Central memory CD8-positive, alpha-beta T cell (primary cell): ENCODE measurements at places on chromosomes 13 and 19.

GRCh38 chr13:108437496-108437895, 168.0 kb downstream of the TNFSF13B start:
- no peak for DNase-seq

DNA sequence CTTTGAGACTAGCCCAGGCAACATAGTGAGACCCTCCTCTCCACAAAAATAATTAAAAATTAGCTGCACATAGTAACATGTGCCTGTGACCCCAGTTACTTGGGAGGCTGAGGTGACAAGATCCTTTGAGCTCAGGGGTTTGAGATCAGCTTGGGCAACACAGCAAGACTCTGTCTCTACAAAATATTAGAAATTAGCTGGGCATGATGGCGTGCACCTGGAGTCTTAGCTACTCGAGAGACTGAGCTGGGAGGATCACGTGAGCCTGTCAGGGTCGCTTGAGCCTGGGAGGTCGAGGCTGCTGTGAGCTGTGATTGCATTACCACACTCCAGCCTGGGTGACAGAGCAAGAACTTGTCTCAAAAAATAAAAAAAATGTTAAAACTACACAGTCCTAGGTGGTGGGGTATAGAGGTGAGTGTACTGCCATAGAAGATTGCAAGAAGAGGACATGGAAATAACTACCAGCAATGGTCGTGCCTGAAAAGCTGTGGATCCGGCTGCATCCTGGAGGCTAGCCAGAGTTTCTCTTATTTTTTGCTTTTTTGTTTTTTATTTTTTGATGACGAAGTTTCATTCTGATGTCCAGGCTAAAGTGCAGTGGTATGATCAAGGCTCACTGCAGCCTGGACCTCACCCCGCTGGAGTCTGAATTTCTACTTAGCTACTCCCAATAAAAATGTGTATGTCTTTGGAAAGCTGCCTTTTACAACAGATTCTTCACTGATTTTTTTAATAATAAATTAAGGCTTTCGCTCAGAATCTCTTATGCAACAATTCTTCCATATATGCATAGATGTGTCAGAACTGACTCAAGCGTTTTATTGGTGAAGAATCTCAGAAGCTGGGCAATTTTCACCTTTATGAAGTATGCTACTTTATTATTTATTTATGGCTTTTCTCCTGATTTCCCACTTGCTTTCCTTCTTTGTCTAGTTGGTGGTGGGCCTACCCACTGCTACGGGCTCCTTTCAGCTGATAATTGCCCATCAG, 393.8 kb downstream of the TSHZ3 start:
- no peak for DNase-seq

DNA sequence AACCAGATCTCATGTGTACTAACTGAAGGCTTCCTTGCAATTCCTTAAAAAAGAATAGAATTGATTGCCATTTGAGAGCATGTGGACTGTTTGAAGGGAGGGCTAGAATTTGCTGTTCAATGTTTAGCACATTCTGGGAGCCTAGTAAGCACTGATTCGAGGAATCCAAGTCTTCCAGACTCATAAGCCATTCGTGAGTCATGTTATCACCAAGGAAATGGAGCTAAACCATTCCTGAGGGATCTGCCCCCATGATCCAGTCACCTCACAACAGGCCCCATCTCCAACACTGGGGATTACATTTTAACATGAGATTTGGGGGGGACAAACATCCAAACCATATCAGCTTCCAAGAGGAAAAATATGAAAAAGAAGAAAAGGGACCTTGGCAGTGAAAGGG, 276.4 kb downstream of the KCNRG start:
- DNase-seq: no peak

GRCh38 chr19:4609878-4610511, 29.3 kb upstream of the TNFAIP8L1 start:
- DNase-seq: no peak

- DNase-seq: no peak
These were observed 8.3 kb upstream of the MCF2L start for GRCh38 chr13:112960706-112961105.

DNA sequence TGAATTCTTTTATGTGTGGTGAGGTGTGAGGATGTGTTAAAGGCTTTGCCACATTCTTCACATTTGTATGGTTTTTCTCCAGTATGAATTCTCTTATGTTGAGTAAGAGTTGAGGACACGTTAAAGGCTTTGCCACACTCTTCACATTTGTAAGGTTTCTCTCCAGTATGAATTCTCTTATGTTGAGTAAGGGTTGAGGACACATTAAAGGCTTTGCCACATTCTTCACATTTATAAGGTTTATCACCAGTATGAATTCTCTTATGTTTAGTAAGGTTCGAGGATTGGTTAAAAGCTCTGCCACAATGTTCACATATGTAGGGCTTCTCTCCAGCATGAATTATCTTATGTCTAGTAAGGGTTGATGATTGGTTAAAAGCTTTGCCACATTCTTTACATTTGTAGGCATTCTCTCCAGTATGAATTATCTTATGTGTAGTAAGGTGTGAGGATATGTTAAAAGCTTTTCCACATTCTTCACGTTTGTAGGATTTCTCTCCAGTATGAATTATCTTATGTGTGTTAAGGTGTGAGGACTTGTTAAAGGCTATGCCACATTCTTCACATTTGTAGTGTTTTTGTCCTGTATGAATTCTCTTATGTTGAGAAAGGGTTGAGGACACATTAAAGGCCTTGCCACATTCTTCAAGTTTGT, 27.1 kb downstream of the ZNF724 start:
- DNase-seq: no peak

- no peak for DNase-seq
These were observed 2.2 kb upstream of the ESD start for GRCh38 chr13:46799139-46799538.

DNA sequence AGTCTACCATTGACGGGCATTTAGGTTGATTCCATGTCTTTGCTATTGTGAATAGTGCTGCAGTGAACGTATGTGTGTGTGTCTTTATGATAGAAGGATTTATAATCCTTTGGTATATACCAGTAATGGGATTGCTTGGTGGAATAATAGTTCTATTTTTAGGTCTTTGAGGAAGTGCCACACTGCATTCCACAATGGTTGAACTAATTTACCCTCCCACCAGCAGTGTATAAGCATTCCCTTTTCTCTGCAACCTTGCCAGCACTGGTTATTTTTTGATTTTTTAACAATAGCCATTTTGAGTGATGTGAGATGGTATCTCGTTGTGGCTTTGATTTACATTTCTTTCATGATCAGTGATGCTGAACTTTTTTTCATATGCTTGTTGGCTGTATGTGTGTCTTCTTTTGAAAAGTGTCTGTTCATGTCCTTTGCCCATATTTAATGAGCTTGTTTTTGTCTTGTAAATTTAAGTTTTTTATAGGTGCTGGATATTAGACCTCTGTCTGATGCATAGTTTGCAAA, 37.5 kb downstream of the RFC3 start:
- no peak for DNase-seq

- no peak for DNase-seq
These were observed 195.5 kb downstream of the SLITRK6 start for GRCh38 chr13:85603735-85604134.

DNA sequence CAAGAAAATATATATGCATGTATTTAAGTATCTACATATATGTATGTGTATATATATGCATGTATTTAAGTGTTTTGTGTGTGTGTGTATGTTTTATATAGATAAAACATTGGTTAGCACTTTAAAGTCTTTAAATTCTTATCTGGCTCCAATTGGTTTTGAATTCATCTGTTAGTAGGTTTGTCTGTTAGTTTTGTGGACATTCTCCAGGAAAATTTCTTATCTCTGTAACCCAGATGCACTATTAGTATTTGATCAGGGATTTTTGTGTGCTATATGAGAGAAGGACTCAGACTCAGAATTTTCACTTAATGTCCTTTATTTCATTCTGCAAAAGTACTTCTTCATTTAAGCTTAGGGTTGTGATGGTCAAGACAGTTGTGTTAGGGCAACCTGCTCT, 103.1 kb downstream of the ITGBL1 start:
- no peak for DNase-seq

- no peak for DNase-seq
These were observed 14.5 kb upstream of the CEACAM1 start for GRCh38 chr19:42542791-42543190.

GRCh38 chr19:15776991-15777970, 10.2 kb upstream of the OR10H5 start:
- no peak for DNase-seq

DNA sequence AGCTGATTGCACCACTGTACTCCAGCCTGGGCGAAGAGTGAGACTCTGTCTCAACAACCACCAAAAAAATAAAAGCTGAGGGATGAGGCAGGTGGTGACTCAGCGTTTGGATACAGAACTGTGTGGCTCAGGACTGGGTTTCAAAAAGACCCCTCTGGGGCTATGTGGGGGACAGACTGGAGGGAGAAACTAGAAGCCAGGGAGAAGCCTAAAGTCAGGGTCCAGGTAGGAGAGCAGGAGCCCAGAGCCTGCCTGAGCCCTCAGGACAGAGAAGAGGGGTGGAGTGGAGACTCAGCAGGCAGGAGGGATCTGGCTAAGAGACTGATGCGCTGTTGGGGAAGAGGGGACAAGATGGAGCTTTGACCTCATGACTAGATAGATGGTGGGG, 1.8 kb upstream of the CD37 start:
- no peak for DNase-seq

DNA sequence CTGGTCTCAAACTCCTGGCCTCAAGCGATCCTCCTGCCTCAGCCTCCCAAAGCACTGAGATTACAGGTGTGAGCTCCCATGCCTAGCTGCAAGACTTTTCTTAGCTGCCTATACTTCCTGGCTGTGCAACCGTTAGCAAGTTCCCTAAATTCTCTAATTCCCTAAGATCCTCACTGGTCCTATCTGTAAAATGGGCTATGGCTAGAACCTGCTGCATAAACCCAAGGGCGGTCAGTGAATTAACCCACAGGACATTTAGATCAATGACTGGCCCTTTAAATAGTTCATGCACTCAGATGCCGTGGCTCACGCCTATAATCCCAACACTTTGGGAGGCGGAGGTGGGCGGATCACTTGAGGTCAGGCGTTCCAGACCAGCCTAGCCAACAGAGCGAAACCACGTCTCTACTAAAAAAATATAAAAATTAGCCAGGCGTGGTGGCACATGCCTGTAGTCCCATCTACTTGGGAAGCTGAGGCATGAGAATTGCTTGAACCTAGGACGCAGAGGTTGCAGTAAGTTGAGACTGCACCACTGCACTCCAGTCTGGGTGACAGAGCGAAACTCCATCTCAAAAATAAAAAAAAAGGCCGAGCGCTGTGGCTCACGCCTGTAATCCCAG, 4.1 kb upstream of the C19orf53 start:
- no peak for DNase-seq

DNA sequence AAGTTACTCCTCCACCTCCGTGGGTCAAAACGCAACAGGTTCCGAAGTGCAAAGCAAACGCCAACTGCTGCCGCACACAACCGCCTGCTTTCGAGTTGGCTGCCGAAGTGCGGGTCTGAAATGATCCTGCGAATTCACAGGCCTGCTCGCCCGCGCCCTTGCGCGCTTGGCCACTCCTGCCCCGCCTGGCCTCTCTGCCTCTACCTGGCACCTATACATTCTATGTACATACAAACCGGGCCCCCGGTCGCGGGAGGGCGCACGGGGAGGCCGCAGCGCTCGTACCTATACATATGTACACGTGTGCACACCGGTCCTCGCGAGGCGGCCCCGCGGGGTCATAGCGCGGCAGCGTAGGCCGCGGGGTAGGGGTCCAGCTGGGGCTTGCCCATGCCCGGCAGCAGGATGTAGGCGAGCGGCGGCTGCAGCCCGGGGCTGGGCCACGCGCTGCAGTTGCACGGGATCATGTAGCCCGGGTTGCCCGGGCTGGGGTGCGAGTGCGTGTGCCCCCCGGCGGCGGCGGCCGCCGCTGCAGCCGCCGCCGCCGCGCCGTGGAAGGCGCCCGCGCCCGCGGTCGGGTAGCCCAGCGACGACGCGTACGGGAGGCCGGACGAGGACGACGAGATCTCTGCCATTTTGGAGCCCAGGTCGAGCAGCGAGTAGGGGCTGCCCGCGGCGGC, 1.3 kb downstream of the SOX21 start:
- DNase-seq: no peak
